ENCODE measurements at places on chromosomes 16 and 17. TPM values are rescaled to one million over a fixed set of nuclear protein-coding genes. Genes with fewer than 3 reads are reported as not detected.

CCDC154 gene
- 1.7 TPM for total RNA-seq

CTRB1 gene
- total RNA-seq, result not detected

FBXL16 gene
- not detected for total RNA-seq

MYL11 gene
- total RNA-seq, result not detected

KCTD11 gene
- 4.7 TPM for total RNA-seq

ARL2BP gene
- 64.1 TPM for total RNA-seq

FNDC8 gene
- not detected for total RNA-seq

C16orf92 gene
- total RNA-seq, result not detected

Data from Right ventricle myocardium inferior (tissue), 1 donor.